ENCODE measurements at places on chromosomes 11 and 22.

GRCh38 chr22:20014526-20015186 is 2.0 kb downstream of the ARVCF start:
- no peak for DNase-seq

GRCh38 chr11:83310718-83311117 is 24.6 kb upstream of the CCDC90B start:
- no peak for DNase-seq

GRCh38 chr11:64809781-64810241 is 540 bp downstream of the MEN1 start:
- DNase-seq = no peak

GRCh38 chr11:8682303-8683114 is at the start of the genes RPL27A and TRIM66:
TSS of gene RPL27A (plus strand) at chr11:8682792. CDS start at chr11:8682814, 22 bp downstream.
TSS of gene TRIM66 (minus strand) at chr11:8682665. CDS start at chr11:8672274, 10,391 bp downstream.
- DNase-seq = peak; percentile 71

- DNase-seq = no peak
These were observed 80.6 kb downstream of the CELSR1 start for GRCh38 chr22:46456818-46457163.

DNA sequence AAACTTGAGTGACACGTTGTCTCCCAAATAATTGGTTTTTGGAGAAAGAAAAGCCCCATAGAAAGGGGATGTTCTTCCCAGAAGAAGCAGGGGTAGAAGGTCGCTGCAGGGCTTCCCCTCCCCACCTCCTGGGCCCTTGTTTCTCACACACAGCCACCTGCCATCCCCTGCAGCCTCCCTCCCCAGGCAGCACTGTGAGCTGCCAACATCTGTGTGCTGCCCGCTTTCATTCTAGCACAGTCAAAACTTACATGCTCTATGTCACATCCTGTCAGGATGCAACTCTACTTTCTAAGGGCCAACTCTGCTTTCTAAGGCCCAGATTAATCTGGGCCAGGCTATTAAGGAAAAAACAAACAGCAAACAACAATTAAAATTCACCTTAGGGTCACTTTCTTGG is 309.4 kb upstream of the ZC3H12C start:
- no peak for DNase-seq

GRCh38 chr22:49577168-49578060 is 250.3 kb downstream of the BRD1 start:
- DNase-seq = no peak

- DNase-seq = no peak
These were observed 34.2 kb upstream of the PLET1 start for GRCh38 chr11:112294688-112295340.

GRCh38 chr22:19361501-19362103 is 69.9 kb downstream of the HIRA start:
- DNase-seq = no peak

GRCh38 chr11:1738380-1738779 is 12.0 kb downstream of the IFITM10 start:
- DNase-seq = no peak

DNA sequence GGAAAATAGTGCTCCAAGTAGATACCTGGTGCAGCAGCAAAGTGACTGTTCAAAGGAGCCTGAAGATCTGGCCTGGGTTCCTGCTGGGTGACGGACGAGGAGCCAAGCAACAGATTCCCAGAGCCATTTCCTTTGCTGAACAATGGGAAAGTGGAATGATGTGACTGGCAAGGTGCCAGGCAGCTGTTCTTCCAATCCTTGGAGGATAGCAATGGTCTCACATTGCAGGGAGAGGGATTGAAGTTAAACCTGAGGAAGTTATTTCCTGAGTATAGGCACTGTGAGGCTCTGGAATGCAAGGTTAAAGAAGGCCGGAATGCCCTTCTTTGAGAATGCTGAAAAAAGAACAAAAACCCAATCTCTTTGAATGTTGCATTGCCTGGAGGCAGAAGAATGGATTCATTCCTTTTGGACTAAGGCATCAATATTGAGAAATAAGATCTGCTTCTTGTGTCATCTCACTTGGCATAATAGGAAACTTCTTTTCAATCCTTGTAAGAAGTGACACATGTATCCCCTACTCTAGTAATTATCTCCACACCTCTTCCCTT is 223.8 kb downstream of the BLID start:
- DNase-seq = no peak

GRCh38 chr22:17884084-17884483 is 109.8 kb upstream of the BID start:
- no peak for DNase-seq

DNA sequence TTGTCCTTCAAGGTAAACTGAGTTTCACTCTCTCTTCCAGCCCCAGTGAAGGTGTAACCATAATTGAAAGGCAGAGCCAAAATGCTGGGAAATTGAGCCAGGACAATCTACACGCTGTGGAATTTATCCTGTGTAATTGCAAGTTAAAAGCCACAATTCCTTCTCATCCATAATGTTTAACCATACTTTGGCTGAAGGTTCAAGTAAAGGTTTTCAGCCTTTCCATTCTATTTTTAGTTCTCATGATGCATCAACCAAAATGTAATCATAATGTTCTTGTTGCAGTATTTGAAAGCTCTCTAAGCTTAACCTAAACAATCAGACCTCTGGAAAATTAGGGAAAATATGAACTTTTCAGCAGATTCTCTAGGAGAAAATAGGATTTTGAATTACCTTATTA is 14.0 kb upstream of the ARHGAP42 start:
- DNase-seq = no peak

DNA sequence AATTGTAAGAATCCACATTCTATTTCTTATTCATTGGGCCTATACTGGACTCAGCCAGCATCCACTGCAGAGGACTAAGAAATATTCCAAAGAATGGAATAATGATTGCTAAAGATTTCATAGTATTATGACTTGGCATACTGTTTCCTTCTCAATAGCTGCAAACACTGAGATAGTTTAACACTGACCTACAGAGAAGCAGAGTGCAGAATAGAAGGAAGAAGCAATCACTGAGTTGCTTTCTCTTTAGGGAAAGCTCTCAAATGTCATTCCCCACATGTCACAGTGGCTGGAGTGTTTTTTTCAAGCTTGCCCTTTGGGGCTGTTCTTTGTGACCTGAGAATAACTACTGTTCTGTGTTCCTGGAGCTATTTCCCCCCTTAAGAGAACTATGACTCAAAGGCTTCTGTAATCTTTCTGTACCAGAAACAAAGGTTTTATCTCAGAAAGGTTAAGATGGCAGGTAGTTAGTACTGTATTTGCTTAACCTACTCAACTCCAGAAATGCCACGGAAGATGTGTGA is 243.6 kb upstream of the LUZP2 start:
- DNase-seq = no peak

GRCh38 chr11:34180040-34180813 is 74.8 kb downstream of the NAT10 start:
- no peak for DNase-seq

DNA sequence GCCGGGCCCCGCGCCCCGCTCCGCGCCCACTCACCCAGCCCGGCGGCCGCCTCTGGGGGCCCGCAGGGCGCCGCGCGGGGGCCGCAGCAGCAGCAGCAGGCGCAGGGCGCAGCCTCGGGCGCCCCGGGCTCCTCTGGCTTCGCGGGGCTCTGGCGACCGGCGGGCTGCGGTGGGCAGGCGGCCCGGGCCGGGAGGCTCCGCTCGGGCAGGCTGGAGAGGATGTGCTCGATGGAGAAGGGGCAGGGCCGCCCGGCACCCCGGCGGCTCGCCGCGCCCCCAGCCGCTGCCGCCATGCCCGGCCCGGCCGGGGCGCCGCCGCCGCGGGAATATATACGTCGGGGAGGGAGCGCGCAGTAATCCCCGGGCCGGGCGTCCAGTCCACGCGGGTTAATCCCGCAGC is at the start of gene GSC2:
Gene GSC2, minus strand, starts transcription at position 302 of the 400 bp plus-strand sequence. Its CDS starts 9 bp downstream, at position 293.
- DNase-seq = no peak

DNA sequence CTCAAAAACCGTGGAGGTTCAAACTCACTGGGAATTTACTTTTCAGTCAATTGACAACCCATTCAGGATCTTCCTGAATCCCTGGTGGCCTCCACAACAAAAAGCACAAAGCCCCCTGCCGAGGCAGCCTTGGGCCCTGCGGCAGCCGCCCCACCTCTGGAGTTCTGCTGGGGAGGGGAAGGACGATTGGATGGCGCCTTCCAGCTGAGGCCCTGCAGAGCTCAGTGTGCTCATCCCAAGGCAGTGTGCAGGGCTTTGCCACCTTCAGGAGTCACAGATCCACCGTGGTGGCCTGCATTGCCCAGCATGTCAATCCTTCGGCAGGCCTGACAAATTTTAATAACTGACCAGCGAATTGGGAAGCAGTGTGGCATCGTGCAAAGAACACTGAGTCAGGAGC is 7.4 kb downstream of the ZFTA start:
- no peak for DNase-seq

- DNase-seq = no peak
These were observed 34.3 kb upstream of the PRODH start for GRCh38 chr22:18970176-18970947.

DNA sequence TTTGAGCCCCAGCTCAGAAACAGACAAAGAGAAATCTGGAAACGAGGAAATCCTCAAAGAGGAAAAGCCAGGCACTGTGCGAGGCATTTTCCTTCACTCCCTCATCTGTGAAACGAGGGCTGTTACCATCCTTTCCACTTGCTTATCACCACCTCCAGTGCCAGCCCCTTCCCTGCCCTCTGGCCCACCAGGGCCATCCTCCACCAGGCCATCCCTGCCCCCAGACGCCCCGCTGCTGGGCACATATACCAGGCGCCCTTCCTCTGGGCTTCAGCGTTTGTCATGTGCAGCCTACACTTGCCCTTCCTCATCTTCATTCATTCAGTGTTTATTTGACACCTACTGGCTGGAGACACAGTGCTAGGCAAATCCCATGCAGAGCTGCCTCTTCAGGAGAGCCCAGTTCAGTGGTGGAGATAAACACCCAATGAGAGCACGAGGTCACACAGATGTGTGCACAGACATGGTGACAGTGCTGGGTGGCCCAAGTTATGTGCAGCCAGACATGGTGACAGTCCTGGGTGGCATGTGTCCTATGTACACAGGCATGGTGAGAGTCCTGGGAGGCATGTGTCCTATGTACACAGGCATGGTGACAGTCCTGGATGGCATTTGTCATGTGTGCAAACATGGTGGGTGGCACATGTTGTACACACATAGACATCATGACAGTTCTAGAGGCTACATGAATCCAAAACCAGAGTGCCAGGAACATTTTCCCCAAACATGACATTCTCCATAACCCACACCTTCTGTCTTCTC is 9.7 kb downstream of the SPTBN2 start:
- no peak for DNase-seq

DNA sequence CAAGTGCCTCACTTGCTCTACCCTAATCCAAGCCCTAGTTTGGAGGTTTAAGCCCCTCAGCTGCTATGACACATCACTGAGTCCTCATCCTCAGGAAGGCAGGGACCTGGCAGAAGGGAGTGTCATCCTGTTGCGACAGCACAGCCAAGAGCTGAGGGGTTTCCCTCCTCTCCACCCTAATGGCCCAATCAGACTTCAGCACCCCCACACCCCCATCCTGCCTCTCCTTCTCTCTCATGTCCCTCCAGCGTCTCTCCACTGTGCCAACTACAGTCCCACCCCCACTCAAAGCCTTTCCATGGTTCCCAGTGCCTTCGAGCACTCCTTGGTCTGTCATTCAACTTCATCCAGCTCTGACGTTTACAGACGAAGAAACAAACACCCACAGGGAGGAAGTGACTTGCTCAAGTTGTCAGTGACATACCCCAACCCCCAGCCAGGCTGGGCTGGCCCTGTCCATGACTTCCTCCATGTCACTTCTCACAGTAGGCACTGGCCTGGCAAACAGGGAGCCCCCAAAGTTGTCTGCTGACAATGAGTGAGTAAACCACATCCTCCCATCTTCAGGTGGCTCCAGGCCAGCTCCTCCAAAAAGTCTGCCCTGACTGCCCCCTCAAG is 15.6 kb downstream of the ARAP1 start:
- DNase-seq = no peak

DNA sequence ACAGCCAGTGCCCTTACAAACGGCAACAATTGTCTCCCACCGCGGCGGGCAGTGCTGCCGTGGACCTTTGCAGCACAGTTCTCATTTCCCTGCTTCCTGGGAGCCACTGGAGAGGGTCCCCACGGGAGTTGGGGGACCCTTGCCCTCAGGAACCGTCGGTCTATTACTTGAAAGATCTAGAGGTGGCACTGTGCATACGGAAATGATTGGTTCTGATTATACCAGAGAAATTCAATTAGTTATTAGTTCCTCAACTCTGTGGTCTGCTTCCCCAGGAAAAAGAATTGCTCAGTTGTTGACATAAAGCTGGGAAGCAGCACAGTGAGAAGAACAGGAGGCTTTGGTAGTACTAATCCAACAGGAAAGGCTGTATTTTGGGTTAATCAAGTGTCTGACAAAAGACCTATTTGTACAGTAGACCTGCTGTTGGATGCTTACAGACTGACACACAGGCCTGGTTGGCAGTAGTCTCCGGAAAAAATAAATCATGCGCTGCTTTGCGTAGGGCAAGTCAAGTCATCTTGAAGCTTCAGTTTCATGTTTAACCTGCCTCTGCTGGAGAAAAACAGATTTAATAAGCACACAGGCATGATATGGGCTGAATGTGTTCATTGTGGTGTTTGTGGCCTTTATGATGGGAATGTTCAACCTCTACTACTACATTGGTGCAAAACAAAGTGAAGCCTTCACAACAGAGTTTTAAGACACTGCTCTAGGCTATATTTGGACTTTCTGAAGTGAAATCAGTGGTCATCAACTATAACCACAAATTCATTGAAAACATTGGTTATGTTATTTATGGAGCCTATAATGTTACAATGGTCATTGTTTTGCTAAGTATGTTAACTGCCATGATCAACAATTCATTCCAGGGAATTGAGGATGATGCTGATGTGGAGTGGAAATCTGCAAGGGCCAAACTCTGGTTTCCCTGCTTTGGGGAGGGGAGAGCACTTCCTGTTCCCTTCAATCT is 54.6 kb upstream of the SC5D start:
- DNase-seq = no peak

- no peak for DNase-seq
These were observed 40.0 kb upstream of the RTL6 start for GRCh38 chr22:44538051-44538450.

GRCh38 chr22:29096736-29097669 is 24.2 kb downstream of the KREMEN1 start:
- DNase-seq = no peak

Measured in GOT3 (cell line).